Lung microvascular endothelial cell (primary cell): ENCODE measurements at places on chromosomes 5 and 9. TPM values are rescaled to one million over a fixed set of nuclear protein-coding genes. Genes with fewer than 3 reads are reported as not detected.
A peak's percentile ranks its signal among the peaks of the same experiment; 100 is the strongest.

- no peak for DNase-seq
These were observed 650.8 kb downstream of the IRX1 start for GRCh38 chr5:4246447-4246846.

NEUROG1 gene
- not detected in 2 replicates for total RNA-seq

DNA sequence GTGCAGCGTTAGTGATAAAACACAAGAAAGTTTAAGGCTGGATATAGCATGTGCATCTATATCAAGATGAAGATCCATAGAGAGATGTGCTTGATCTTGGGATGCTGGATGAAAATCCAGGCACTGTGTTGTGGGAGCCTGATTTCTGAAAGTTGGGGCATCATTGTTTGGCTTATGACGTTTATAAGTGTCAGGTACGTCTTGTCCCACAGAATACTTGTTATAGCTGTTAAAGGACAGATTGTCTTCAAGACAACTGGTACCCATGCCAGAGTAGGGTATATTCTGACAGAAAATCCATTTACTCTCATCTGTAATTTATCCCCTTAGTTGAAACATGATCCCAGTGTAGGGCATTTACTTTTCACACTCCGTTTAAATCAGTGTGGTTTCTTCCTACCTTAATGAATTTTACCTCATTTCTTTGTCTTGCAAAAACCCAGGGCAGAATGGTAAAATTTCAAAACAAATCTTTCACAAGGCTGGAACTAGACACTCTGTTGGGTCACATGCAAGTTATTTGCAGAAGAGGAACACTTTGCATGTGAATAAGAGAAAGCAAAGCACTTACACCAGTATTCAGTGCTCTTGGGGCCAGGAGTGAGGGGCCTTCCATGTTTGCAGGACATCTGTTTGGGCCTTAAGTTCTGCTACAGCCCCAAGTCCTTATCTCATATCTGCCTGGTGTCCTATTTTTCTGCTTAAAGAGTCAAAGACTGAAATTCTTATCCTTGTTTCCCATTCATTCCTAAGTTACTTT is 73.3 kb downstream of the GHR start:
- no peak for DNase-seq

AHRR gene
- 1.4 and 2.4 TPM in 2 replicates for total RNA-seq

- DNase-seq = no peak
These were observed 5.5 kb upstream of the PRELID2 start for GRCh38 chr5:145840458-145841132.

RNF208 gene
- 0.22 TPM in 1 of 2 replicates, not detected in the other for total RNA-seq

GRCh38 chr5:59745415-59745863 is 148.1 kb downstream of the PDE4D start:
- DNase-seq = peak; percentile 94

DNA sequence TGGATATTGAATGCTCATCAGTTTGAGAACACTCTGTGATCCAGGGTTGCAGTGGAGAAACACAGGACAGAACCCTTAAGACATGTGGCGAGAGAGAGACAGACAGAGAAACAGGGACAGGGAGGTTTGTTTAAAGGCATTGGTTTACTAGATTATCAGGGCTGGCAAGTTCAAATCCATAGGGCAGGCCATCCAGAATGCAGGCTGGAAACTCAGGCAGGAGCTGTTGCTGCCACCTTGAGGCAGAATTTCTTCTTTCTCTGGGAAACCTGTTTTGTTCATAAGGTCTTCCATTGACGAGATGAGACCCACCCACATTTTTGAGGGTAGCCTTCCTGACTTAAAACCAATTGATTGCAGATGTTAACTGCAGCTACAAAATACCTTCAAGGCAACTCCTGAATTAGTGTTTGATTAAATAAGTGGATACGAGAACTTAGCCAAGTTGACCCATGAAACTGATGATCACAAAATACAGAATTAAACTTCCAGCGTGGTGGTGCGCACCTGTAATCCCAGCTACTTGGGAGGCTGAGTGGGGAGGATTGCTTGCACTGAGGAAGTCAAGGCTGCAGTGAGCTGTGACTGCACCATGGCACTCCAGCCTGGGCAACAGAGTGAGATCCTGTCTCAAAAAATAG is 55.9 kb downstream of the NSUN2 start:
- peak; percentile 56 for DNase-seq

DNA sequence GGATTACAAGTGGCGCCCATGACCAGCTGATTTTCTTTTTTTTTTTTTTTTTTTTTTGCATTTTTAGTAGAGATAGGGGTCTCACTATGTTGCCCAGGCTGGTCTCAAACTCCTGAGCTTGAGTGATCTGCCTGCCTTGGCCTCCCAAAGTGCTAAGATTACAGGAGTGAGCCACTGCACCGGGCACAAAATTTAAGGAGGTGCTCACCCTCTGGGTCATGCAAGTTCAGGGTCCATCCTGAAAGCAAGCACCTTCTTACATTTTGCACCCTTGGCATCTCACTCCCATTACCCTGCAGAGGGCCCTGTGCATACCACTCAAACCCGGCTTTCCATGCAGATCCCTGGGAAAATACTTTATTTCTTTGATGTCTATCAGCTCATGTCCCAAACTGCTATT is 95.6 kb upstream of the ADRA1B start:
- no peak for DNase-seq

KIF20A gene
- 8.1 and 28.1 TPM in 2 replicates for total RNA-seq

- no peak for DNase-seq
These were observed 42.7 kb upstream of the COL5A1 start for GRCh38 chr9:134598884-134599245.

C9orf153 gene
- under 0.01 TPM in 1 of 2 replicates, not detected in the other for total RNA-seq
